Activated CD4-positive, alpha-beta T cell treated with anti-CD3 and anti-CD28 coated beads, Interleukin-2, amount 10 ng/mL, durations not matched to agents 7 days and 5 days (primary cell): ENCODE measurements at places on chromosomes 4 and X. TPM values are rescaled to one million over a fixed set of nuclear protein-coding genes. Genes with fewer than 3 reads are reported as not detected.

DNA sequence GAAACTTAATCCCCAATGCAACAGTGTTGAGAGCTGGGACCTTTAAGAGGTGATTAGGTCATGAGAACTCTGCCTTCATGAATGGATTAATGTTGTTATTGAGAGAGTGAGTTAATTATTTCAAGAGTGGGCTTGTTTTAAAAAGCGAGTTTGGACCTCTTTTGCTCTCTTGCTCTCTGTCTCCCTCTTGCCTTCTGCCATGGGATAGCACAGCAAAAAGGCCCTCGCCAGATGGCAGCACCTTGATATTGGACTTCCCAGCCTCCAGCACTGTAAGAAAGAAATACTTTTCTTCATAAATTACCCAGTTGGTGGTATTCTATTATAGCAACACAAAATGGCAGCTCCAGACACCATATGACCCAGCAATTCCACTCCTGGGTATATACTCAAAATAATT lies 7.0 kb upstream of the ATP6AP2 start:
- peaks cover 12% of the 10 kb centered on the region for H3K4me1 ChIP-seq
- no peak overlapping the region for H3K27ac ChIP-seq
- no peaks in the 10 kb centered on the region for H3K36me3 ChIP-seq
- peak; percentile 29 for DNase-seq
- H3K4me3 ChIP-seq, result no peak overlapping the region
- H3K27me3 ChIP-seq, result no peaks in the 10 kb centered on the region

Gene TLR2
- 0.97 TPM for total RNA-seq

- peak overlapping the region; percentile 33 for H3K4me3 ChIP-seq
- H3K36me3 ChIP-seq, result peaks cover 66% of the 10 kb centered on the region
- H3K4me1 ChIP-seq, result peaks cover 69% of the 10 kb centered on the region
Observed at GRCh38 chr4:99855678-99856077, 38.5 kb downstream of the LAMTOR3 start.

Gene SPANXD
- not detected for total RNA-seq

- no peaks in the 10 kb centered on the region for H3K27me3 ChIP-seq
- no peaks in the 10 kb centered on the region for H3K4me1 ChIP-seq
- H3K27ac ChIP-seq, result no peak overlapping the region
- H3K4me3 ChIP-seq, result no peak overlapping the region
- H3K36me3 ChIP-seq, result no peaks in the 10 kb centered on the region
Observed at GRCh38 chr4:90537491-90537890, 410.3 kb downstream of the CCSER1 start.

Gene TASL
- 5.9 TPM for total RNA-seq

GRCh38 chrX:53256446-53257041 lies 24.8 kb downstream of the IQSEC2 start:
- no peaks in the 10 kb centered on the region for H3K36me3 ChIP-seq
- H3K4me3 ChIP-seq, result no peak overlapping the region
- peaks cover 8% of the 10 kb centered on the region for H3K4me1 ChIP-seq
- DNase-seq, result no peak
- no peak overlapping the region for H3K27ac ChIP-seq

DNA sequence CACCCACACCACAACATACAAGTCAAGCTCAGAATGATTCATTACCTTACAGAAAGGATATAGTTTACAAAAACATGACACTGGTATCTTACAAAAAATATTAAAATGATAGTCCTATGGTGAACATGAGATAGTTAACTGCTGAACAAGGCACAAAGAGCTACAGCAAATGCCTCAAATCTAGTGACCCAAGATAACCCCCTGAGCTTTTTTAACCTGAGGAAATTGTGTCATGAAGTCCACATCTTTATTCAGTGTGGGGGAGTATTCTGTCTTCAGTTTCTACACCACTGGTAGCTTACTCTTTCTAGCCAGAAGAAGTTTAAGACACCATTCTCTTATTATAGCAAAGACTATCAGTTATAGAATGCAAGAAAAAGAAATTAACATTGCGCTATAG lies 218.7 kb downstream of the MAPK10 start:
- no peaks in the 10 kb centered on the region for H3K4me1 ChIP-seq
- no peak for DNase-seq
- H3K27me3 ChIP-seq, result no peaks in the 10 kb centered on the region
- no peaks in the 10 kb centered on the region for H3K36me3 ChIP-seq
- H3K27ac ChIP-seq, result no peak overlapping the region
